CD4-positive, alpha-beta T cell treated with Interleukin-2 at 100 ng/mL for 4 hours (primary cell): ENCODE measurements at places on chromosomes 3 and 15.

DNA sequence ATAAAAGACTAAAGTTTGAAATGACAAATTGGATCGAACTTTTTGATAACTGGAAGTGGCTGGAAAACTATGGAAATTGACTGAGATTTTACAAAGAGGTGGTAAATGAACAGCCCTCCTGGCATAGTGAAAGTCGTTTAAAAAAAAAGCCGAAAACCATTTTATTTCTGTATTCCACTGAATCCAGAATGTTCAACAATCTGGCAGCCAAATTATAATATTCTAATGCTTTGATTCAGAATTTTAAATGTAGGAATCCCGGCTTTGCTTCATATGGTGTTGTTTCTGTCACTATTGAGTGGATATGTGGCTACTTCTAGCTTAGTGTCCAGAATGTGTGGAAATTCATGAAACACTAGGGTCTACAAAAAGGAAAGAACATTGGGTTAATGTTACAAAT is 208.9 kb upstream of the DCBLD2 start:
- no peak for DNase-seq

DNA sequence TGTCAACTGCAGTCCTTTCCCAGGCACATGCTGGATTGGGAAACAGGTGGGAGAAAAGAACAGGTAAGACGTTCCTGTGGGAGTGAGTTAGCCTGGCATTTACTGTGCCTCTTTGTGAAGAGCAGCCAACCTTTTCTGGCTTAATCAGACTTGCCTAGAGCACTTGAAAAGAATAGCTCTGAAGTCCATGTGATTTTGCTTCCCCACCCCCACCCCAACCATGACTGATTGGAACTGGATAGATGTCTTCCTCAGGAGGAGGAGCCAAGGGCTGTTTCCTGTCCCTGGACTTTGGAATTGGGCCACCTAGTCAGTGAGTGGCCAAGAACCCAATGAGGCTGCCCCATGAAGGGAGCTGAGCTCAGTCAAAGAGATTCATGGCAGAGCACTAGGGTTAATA is 4.7 kb upstream of the TMEM41A start:
- DNase-seq: no peak

GRCh38 chr15:66876731-66877476 is 174.9 kb downstream of the SMAD6 start:
- no peak for DNase-seq

- DNase-seq: no peak
Observed at GRCh38 chr15:56758770-56759449, 25.6 kb upstream of the ZNF280D start.

GRCh38 chr3:180277041-180277440 is 240.3 kb upstream of the PEX5L start:
- no peak for DNase-seq

- DNase-seq: no peak
Observed at GRCh38 chr15:60021589-60022378, 17.7 kb downstream of the FOXB1 start.

- DNase-seq: no peak
Observed at GRCh38 chr3:159668990-159669476, 319.6 kb upstream of the IL12A start.

DNA sequence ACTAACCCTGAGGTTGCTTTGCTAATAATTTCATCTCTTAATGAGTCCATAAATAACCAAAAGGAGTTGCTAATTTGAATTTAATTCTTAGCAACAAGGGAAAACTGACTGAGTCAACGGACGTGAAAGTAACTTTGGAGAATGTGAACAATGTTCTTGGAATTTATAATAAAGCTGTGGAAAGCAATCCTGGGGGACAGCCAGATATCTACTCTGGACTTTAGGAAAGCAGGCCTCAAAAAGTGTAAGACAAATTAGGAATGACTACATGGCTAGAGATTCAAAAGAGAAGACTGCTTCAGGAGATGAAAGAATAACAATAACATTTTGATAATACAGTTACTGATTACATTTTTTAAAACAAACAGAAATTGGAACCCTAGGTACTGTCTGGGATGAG is 318.4 kb upstream of the COL8A1 start:
- DNase-seq: no peak

DNA sequence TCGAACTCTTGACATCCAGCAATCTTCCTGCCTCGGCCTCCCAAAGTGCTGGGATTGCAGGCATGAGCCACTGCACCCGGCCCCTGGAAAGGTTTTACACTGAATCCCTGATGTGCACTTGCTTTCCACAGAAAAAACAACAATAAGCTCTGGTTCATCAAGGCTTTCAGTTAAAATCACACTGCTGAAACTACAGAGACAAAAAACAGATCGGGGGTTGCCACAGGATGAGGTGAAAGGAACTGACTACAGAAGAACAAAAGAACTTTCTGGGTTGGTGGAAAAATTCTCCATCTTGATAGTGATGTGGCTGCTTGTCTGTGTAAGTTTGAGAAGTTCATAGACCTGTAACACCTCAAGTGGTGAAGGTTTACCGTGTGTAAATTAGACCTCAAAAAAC is 2.9 kb downstream of the RAB43 start:
- peak; percentile 79 for DNase-seq

- DNase-seq: no peak
Observed at GRCh38 chr3:100560426-100560825, 49.0 kb upstream of the ADGRG7 start.

DNA sequence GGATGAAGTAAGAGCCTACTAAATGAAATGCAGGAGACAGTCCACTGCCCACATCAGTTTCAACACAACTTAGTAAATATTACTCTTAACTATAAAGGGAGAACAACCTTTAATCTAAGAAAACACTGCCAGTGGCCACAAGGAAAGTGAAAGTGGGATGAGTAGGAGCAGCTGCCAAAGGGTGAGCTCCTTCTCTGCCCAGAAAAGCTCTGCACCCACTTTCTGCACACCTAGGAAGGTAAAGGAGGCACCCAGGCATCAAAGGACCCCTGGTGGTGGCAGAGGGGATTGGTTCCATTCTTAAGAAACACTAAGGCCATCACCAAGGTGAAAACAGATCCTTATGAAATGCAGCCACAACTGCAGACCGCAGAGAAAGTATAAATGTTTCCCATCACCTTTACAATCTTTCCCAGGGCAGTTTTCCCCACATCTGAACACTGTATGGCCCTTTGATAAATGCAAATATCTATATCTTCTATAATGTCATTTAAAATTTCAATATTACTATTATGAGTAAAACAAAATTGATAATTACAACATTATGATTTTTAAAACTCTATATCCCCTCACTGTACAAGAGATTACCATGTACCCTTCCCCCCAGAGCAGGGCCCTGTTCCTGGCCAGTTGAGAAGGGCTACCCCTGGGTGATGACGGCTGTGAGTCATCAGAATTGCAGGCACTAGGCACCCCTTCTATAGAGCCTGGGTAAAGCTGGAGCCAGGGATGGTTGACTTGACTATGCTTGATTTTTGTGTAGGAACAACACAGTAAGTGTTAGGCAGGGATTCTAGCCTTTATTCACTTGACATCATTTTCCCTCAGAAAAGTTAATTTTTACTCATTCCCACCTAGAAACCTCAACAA is 92.0 kb downstream of the SNRK start:
- DNase-seq: peak; percentile 81

GRCh38 chr3:197363553-197364409 is 65.4 kb upstream of the DLG1 start:
- DNase-seq: no peak

DNA sequence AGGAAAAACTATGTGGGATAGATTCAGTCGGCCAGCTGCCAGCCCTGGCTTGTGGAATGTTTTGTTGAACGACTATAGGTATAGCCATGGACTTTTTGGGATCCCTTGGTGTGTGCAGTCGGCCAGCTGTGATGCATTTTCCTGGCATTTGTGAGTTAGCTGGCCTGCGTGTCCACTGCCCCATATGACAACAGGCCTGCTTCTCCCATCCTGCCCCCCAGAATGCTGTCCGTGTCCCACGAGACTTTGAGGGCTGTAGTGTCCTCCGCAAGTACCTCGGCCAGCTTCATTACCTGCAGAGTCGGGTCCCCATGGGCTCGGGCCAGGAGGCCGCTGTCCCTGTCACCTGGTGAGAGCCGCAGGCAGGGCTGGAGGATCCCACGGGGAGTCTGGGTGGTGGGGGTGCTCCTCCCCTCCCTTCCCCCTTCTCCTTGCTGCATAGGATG is 23.6 kb downstream of the PTPN23 start:
- no peak for DNase-seq

DNA sequence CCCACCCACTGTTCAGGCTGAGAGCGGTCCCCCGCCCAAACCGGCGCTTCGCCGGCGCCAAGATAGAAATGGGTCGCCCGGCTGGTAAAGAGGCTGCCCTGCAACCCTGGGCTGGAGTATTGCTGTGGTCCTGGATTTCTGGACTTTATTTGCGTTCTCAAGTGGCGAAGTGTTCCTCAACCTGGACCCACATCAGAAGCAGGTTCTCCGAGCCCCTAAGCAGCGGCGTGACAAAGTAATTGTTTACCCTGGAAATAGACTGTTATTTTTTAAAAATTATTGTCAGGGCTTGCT is 481 bp upstream of the DYNC1LI1 start:
- no peak for DNase-seq
